ENCODE measurements at places on chromosomes 6 and 20.

GRCh38 chr20:4545526-4545925 is 176.2 kb upstream of the PRND start:
- DNase-seq: no peak

DNA sequence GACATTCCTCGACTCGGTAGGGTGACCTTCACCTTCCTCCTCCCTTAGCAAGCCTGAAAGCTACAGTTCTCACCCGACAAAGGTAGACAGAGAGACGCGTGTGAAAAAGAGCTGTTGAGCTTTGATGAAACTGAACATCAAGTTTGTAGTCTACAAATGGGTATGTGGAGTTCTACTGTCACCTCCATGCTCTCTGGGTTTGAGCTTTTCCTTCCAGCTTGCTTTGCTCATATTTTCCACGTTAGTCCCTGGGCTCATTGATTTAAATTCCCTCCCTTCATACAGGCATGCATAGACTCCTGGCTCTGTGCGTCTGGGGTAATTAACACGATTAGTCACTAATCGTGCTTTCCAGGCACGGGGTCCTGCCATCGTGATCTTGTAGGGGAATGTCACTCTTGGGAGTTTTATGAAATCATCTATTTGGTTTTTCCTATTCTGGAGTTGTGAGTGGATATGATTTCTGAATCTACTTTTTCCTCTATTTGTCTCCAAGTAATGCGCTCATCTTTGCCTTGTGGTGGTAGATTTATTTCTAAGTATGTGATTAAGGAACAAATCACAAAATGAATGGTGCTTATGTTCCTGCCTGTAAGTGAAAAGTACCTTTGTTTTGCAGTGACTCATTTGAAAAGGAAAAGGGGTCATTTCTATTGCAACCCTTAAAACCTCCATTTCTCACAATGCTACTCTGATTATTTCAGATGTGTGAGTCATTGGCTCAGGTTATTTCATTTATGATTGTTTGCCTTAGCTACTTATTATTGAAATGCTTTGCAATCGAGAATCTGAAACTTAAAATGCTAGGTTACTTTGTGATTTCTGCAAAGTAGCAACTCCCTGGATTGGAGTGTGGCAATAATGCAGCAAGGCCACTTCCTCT is 154.6 kb downstream of the ZDHHC14 start:
- peak; percentile 35 for DNase-seq

DNA sequence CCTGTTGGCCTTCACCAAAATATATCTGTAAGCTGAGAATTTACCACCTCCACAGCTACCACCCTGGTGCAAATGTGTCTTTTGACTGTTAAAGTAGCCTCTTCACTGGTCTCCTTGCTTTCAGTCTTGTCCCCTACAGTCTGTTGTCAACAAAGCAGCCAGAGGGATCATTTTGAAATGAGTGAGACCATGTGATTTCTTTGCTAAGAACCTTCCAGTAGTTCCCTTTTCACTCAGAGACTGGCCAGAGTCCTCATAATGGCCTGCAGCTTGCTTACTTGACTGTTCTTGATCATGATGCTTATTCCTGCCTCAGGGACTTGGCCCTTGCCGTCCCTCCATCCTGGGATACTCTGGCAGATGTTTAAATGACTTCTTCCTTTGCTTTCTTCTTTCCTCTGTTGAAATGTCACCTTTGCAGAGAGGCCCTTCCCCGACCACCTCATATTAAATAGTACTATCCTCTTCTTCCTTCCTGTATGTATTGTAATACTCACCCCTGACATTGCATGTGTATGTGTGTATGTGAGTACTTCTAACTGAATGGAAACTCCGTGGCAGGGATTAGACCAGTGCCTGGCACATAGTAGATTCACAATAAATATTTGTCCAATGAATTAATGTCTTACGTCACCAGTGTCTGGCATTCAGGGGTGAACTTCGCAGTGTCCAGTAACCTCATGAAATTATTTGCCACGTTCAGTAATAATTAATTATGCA is 5.0 kb downstream of the MANBAL start:
- DNase-seq: no peak

GRCh38 chr6:147479857-147480256 is 28.6 kb upstream of the SAMD5 start:
- DNase-seq: no peak

DNA sequence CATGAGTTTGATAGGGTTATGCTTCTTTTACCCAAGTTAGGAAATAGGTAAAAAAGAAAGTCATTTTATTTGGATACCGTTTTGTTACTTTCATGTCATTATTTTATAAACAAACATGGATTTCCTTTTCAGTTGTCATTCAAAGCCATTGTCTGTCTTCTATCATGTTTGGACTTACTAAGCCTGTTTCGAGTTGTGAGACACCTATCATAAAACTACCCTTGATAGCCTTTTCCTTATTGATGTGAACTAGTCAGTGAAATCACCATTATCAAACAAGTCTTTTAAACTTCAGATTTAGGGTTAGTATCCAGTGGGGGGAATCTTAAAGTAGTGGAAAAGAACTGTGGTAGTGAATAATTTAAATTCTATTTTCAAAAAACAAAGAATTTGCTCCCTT is 85.0 kb upstream of the KIF25 start:
- no peak for DNase-seq

DNA sequence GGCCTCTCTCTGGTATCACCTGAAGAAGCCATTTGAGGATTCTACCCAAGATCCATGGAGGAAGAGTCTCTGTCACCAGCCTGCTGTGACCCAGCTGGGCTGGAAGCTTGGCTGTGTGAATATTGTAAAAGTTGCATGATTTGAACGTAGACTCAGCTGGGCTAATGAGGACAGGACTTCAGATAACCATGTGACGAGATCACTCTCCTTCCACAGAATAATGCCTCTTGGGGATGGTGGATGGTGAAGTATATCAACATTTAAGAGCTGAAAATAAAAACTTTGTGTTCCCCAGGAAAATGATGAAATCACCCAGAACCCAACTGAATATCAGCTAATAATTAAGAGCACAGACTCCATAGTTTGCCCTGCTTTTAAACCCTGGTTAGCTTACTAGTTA is 427.9 kb downstream of the CD83 start:
- no peak for DNase-seq

DNA sequence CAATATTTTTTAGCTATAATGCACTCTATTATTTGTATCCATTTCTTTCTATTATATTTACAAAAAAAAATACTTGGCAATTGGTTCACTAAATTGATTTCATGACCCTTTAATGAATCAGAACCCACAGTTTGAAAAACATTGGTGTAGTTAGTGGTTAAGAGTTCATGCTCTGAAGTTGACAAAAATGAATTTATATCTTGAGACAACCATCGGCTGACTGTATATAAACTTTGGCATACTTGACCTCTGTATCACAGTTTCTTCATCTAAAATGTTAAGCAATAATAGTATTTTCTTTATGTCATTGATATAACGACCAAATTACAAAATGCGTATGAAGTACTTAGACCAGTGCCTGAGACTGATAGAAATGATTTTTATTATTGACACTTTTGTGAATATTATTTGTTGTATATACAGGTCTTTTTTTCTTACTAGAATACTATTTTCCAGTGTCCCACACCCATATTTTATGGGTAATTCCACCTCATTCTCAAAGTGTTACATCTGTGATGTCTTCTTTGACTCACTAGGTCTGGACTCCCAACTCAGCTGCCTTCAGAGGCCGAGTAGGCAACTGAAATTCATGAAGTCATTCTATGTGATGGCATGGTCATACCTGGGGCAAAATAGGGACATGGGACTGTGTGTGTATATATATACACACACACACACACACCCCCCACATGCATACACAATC is 459.2 kb downstream of the RFPL4B start:
- DNase-seq: no peak

DNA sequence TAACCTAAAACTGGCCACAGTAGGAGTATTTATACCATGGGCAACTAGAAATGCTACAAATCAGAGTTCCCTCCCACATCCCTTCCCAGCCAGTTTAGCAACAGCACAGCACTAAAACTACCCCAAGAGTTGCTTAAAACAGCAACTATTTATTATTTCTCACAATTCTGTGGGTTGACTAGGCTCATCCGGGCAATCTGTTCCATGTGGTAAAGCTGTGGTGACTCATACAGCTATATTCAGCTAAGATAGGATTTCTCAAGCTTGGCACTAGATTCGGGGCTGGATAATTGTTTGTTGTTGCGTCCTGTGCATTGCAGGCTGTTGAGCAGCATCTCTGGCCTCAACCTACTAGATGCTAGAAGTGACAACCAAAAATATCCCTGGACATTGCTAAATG is 8.6 kb upstream of the HECA start:
- DNase-seq: no peak
